NCI-H1436 (cell line): ENCODE measurements at places on chromosomes 16 and 17.

DNA sequence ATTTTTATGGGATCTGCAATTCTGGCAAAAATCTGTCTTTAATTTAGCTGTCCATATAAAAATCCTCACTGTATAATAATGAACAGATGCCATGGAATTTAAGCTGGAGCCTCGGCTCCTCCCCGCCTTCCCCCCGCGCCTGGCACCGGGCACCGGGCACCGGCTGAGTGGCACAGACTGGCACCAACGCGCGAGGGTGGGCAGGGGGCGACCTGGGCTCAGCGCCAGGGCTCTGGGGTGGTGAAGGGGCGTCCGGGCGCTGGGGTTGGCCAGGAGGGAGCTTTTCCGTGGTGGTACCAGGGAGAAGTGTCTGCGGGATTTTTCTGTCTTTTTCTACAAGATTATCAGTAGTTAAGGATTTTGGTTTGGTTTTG, 9.1 kb downstream of the NEUROD2 start:
- DNase-seq, result no peak

- peak; percentile 31 for DNase-seq
Observed at GRCh38 chr17:48575066-48575582, 3.0 kb downstream of the HOXB4 start.

DNA sequence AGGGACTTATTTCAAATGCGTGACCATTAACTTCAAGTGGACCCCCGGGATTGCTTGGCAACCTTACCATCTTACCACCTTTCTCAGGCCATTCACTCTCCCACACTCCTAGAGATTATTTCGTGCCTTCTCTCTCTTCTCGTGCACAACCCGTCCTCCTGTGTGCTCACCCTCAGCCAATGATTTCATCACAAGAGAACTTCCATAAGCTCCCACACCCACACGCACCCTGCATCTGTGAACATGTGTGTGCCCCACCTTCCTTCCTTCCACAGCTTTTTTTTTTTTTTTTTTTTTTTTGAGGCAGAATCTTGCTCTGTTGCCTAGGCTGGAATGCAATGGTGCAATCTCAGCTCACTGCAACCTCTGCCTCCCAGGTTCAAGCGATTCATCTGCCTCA, 27.4 kb upstream of the CDH3 start:
- no peak for DNase-seq

- DNase-seq, result no peak
Observed at GRCh38 chr16:65002265-65002664, 119.6 kb downstream of the CDH11 start.

- DNase-seq, result no peak
Observed at GRCh38 chr17:83068641-83069570, 10.5 kb upstream of the METRNL start.

GRCh38 chr17:18186627-18186982, 3.0 kb downstream of the ALKBH5 start:
- DNase-seq, result no peak

- no peak for DNase-seq
Observed at GRCh38 chr17:55424893-55425540, 3.4 kb upstream of the MMD start.

DNA sequence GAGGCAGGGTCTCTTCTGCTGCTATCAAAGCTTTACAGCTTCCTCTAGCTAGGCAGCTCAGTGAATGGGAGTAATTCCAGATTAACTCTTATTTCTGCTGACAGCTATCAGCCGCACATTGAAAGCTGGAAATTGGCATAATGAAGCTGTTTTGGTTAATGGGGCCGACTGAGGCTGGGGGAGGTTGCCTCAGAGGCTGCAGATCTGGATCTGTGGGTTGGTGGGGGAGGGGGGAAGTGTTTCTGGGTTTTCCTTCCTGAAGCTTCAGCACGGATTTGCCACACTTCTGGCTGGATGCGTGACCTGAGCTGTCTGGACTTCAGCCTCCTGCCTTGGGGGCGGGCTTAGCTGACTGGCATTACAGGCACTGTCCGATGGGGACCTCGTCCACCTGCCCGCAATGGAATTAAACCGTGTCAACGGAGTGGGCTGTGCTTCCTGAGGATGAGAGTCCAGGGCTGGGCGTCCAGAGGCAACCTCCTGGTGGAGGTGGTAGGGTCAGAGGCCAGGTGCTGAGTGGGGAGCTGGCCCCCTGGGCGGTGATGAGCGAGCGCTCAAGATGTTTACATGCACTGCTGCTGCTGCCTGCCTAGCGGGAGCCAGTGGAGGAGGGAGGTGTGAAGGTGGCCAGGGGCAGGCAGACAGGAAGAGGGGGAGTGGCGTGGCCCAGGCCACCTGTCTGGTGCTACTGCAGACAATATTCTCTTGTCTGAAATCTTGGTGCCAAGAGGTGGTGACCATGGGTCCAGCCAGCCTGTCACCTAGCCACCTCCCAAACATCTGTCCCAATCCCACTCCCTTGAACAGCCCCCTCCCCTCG, 6.7 kb upstream of the ABCC3 start:
- DNase-seq, result peak; percentile 27

- DNase-seq, result no peak
Observed at GRCh38 chr17:51228161-51228560, 31.7 kb downstream of the MBTD1 start.

DNA sequence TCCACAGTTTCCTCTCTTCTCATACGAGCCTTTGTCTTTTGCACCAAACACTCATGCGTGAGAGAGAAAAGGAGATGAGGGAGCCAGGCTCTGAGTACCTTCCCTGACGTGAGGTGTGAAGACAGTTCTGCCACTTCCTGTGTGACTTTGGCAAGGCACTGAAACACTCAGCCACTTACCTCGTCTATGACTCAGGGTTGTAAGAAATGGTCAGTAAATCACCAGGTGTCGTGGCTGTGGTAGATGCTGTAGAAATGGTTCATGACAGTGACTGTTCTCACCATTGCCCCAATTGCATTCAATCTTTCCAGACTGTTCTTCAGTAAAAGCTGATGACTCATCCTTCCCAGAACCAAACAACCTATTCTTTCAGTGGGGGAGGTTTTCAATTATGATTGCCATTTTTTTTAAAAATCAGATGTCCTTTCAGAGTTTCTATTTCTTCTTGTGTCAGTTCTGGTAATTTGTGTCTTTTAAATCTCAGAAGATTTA, 49.2 kb upstream of the CBFA2T3 start:
- no peak for DNase-seq

- no peak for DNase-seq
Observed at GRCh38 chr16:88035292-88035691, 84.1 kb downstream of the BANP start.

- DNase-seq, result no peak
Observed at GRCh38 chr16:79415983-79416640, 184.4 kb downstream of the MAF start.

- DNase-seq, result no peak
Observed at GRCh38 chr17:75622076-75622475, 11.2 kb upstream of the SMIM5 start.

DNA sequence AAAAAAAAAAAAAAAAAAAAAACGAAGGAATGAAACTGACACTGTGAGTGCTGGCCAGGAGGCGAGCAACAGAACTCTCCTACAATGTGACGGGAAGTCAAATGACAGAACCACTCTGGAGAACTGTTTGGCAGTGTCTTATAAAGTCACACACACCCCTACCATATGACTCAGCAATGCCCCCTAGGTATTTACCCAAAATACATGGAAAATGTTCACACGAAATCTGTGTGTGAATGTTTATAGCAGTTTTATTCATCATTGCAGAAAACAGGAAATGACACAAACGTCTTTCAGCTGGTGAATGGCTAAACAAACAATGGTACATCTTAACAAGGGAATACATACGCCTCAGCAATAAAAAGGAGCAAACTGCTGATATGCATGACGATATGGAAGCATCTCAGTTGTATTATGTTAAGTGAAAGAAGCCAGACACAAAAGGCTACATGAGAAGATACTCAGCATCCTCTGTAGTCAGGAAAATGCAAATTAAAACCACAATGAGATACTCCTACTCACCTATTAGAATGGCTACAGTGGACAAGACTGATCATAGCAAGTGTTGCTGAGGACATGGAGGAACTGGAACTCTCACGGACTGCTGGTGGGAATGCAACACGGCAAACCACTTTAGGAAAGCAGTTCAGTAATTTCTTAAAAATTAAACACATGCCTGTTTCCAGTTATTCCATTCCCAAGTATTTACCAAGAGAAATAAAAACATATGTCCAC, 74.7 kb downstream of the TBC1D16 start:
- no peak for DNase-seq

- no peak for DNase-seq
Observed at GRCh38 chr16:49027420-49027819, 254.2 kb downstream of the CBLN1 start.

GRCh38 chr16:87363771-87364455, 19.7 kb downstream of the FBXO31 start:
- DNase-seq, result no peak

GRCh38 chr17:2693561-2694380, 17.8 kb downstream of the CLUH start:
- no peak for DNase-seq

DNA sequence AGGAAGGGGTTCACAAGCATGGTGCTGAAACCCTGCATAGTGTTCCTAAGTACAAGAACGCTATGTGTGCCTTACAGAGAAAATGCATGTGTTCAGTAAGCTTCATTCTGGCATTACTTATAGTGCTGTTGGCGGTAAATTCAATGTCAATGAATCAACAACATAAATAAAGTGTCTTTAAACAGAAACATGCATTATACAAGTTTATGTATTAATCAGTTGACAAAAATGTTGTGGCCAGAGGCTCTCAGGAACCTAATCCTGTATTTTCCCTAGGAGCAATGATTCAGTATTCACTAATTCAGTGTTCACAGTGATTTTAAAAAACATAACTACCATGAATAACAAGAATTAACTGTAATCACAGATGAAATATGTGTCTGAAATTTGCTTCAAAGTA, 47.1 kb upstream of the MYOCD start:
- no peak for DNase-seq

GRCh38 chr17:15462976-15463772, 4.2 kb downstream of the CDRT4 start:
- DNase-seq, result no peak

DNA sequence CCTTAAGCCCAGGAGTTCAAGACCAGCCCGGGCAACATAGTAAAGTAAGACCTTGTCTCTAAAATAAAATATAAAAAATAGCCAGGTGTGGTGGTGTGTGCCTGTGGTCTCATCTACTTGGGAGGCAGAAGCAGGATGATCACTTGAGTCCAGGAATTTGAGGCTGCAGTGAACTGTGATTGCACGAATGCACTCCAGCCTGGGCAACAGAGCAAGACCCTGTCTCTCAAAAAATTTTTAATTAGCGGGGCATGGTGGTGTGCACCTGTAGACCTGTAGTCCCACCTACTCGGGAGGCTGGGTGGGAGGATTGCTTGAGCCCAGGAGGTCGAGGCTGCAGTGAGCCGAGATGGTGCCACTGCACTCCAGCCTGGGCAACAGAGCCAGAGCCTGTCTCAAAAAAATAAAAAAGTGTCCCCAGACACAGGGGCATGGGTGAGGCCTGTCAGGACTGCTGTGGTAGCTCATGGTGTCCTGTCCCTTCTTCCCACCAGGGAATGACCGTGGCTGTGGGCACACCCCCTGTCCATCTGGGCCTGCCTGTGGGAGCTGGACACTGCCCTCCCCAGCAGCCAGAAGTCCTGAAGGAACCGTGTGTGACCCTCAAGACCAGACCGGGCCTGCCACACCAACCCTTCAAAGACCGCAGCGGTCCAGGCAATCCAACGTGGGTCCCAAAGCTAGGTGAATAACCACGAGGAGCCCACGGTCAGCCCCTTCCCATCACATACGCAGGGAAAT, 30.8 kb upstream of the GAA start:
- DNase-seq, result no peak

GRCh38 chr16:76524356-76524755, 247.2 kb downstream of the CNTNAP4 start:
- no peak for DNase-seq

DNA sequence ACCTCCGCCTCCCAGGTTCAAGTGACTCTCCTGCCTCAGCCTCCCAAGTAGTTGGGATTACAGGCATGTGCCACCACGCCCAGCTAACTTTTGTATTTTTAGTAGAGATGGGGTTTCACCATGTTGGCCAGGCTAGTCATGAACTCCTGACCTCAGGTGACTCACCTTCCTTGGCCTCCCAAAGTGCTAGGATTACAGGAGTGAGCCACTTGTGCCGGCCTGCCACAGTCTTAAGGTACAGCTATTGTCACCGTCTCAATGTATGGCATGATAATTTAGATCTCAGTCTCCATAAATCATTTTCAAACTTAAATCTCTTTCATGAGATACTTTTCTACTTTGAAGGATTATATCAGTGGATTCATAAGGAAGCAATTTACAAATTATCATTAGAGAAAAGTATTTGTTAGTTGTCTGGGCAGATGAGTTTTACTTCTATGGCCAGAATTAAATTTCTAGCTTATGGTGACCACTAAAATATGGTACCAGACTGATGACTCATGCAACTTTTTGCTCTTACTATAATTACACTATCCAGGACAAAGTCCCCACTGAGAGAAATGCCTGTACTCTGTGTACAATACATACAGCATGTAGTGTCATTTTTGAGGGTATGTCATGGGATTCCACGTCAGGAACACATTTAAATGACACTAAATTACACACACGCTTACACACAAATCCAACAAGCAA, 1230.3 kb upstream of the GOT2 start:
- DNase-seq, result no peak

DNA sequence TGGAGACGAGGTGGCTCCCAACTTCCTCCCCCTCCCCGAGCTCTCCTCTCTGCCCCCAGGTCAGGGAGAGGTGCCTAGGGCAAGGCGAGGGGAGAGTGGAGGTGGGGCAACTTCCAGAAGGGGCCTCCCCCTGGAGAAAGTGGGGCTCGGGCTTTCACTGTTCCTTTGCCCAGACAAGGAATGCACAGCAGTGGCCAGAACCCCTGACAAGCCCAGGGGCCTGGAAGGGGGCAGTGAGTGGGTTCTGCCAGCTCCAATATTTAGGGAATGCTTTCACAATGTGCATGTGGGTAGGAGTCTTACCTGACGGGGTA, 11.7 kb upstream of the SP2 start:
- no peak for DNase-seq

GRCh38 chr16:49335828-49336227, 37.8 kb upstream of the C16orf78 start:
- no peak for DNase-seq

GRCh38 chr17:68327823-68328557, 36.7 kb downstream of the ARSG start:
- DNase-seq, result no peak

- no peak for DNase-seq
Observed at GRCh38 chr17:521183-521525, 168.5 kb upstream of the RPH3AL start.

DNA sequence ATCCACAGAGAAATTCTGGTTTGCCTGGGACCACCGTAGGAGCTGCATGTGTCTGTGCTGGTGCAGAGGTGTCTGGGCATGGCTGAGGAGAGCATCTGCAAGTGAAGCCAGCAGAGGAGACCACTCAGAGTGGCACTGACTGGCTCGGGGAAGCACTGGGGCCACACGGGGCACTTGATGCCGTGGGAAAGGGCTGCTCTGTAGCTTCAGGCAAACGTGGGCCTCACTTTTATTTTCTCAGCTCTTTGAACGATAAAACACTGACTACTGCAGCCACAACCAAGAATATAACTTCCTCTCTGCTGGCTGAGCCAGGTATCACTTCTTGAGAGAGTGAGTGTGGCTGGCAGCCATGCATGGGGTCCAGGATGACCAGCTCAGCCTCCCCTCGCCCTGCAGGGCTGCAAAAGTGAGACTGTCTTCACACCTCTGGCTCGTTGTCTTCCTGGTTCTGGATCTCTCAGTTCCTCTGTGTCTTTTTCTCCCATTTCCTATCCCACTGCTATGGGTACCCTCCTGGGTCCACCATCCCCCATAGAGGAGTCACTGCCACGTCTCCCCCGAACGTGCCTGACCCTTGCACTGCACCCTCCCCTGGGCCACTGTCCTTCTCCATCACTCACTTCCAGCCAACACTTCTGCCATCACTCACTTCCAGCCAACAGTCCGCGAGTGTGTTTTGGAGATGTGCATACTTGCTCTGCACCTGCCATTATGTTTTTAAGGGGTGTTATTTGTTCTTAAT, 201.4 kb upstream of the CHMP6 start:
- no peak for DNase-seq
